ENCODE measurements at places on chromosomes 7 and 10. TPM values are rescaled to one million over a fixed set of nuclear protein-coding genes. Genes with fewer than 3 reads are reported as not detected.

Gene ACHE
- total RNA-seq = 2.5 TPM

GRCh38 chr7:22612776-22613175 is 112.8 kb upstream of the STEAP1B start:
- H3K4me3 ChIP-seq = no peak overlapping the region
- H3K27ac ChIP-seq = no peak overlapping the region
- H3K4me1 ChIP-seq = no peaks in the 10 kb centered on the region

DNA sequence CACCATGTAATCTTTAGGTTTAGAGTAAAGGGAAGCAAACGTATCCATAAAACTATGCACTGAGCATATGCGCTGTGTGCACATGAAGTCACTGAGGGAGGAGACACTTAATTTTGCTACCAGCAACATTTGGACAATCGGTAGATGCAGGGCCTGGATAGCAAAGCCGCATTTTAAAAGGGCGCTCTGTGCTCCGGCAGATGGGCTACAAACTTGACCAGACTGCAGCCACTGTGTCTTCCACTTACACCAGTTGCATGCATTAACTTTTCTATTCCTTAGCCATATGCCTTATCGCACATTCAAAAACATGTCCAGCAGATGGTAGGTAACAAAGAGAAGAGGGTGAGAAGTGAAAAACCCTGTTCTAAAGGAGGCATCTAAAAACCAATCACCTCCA is 18.3 kb downstream of the FAM171A1 start:
- H3K36me3 ChIP-seq = no peaks in the 10 kb centered on the region
- H3K27me3 ChIP-seq = no peaks in the 10 kb centered on the region
- peaks cover 2% of the 10 kb centered on the region for H3K4me1 ChIP-seq
- no peak for DNase-seq

DNA sequence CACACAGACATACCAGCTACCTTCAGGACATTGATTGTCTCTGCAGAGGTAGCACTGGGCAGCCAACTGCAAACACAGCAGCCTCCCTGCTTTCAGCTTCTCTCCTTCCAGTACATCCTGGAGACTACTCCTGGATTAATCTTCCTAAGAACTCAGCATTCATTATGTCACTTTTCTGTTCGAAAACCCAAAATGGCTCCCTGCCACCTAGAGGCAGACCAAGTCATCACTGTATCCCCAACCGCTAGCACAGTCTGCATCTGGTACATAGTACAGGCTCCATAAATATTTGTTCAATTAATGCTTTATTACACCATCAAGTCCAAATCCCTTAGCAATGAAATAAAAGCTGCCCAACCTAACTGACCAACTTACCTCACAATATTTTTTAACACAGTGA is 5.0 kb upstream of the SEC31B start:
- H3K4me3 ChIP-seq = no peak overlapping the region
- peaks cover under 1% of the 10 kb centered on the region for H3K27me3 ChIP-seq
- peaks cover 42% of the 10 kb centered on the region for H3K36me3 ChIP-seq
- no peak overlapping the region for H3K27ac ChIP-seq

DNA sequence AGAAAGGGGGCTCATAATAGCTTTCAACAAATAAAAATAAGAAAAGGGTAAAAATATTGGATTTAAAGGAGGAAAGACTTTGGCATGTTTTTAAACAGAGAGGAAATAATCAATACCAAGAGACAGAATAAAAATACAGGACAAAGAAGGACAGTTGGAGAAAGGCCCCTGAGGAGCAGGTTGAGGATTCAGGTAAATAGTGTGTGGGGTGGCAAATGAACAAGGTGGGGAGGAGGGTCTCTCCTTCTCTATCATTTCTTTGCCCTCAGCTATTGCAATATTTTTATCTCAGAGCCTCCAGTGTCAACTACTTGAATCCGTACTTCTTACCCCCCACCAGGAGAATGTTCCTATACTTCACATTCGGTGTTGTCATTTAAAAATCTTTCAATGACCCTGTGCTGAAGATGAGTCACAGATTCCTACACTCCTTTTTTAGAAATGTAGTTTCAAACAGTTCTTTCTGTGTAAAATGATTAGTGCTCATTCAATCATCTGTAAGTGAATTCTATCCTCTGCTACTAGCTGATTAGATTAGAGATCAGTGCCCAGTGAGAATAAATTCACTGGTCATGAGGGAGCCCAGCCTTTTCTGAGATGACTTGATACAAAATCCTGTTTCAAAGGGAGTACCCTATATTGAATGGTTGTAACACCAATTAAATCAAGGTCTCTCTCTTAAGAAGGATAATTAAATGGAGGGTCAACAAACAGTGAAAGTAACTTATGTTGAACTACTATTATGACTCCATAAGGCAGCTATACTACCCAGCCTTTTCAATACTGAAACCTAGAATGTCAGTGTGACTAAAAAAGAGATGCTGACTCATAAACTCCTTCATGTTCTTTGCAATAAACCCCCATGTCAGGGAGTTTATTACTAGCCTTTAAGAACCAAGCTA is 50.4 kb upstream of the WNT16 start:
- no peak for DNase-seq
- H3K27me3 ChIP-seq = no peaks in the 10 kb centered on the region
- H3K4me1 ChIP-seq = peaks cover 14% of the 10 kb centered on the region
- no peaks in the 10 kb centered on the region for H3K36me3 ChIP-seq
